Stimulated activated CD8-positive, alpha-beta memory T cell treated with anti-CD3 and anti-CD28 coated beads, Interleukin-7, amount 100 ng/mL, for 24 hours (primary cell): ENCODE measurements at places on chromosomes 12 and 14.

- no peak for DNase-seq
These were observed 96.3 kb upstream of the CCND2 start for GRCh38 chr12:4177262-4177661.

GRCh38 chr12:113921430-113921829 lies 44.7 kb downstream of the RBM19 start:
- no peak for DNase-seq

- no peak for DNase-seq
These were observed 7.0 kb downstream of the PPP1R12A start for GRCh38 chr12:79927772-79928474.

- no peak for DNase-seq
These were observed 72.4 kb upstream of the SSTR1 start for GRCh38 chr14:38135106-38135867.

- no peak for DNase-seq
These were observed 13.2 kb upstream of the COL2A1 start for GRCh38 chr12:48017496-48017895.
